Activated T-cell treated with anti-CD3 and anti-CD28 coated beads for 4 hours (primary cell): ENCODE measurements at places on chromosomes 12 and 14.

GRCh38 chr12:25419595-25419994, 133.5 kb downstream of the LMNTD1 start:
- DNase-seq, result no peak

GRCh38 chr14:23379366-23380196, 2.7 kb downstream of the CMTM5 start:
- DNase-seq, result peak; percentile 56

- no peak for DNase-seq
These were observed 1074.2 kb upstream of the NOVA1 start for GRCh38 chr14:27672047-27672446.

- DNase-seq, result no peak
These were observed 16.7 kb downstream of the LGR5 start for GRCh38 chr12:71456316-71456715.

- DNase-seq, result no peak
These were observed 10.0 kb upstream of the ITGA5 start for GRCh38 chr12:54429014-54429471.

- no peak for DNase-seq
These were observed 887.4 kb downstream of the TMTC2 start for GRCh38 chr12:83574142-83574541.

DNA sequence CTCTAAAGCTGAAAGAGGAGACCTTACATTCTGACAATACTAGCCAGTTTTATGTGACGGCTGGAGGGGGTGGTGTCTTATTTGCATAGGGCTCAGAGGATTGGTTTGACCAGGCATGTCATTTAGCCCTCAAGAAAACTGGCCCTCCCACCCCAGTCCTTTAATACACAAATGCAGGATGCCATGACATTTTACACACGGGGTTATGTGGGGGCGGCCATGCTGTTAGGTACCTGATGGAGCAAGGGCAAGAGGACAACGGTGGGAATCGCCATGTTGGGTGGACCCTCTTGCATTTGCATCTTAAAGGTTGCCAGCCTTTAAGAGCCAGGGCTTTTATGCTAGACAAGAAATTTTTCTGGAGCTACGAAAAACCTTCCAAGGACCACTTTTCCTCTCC, 23.3 kb downstream of the MDM2 start:
- no peak for DNase-seq

DNA sequence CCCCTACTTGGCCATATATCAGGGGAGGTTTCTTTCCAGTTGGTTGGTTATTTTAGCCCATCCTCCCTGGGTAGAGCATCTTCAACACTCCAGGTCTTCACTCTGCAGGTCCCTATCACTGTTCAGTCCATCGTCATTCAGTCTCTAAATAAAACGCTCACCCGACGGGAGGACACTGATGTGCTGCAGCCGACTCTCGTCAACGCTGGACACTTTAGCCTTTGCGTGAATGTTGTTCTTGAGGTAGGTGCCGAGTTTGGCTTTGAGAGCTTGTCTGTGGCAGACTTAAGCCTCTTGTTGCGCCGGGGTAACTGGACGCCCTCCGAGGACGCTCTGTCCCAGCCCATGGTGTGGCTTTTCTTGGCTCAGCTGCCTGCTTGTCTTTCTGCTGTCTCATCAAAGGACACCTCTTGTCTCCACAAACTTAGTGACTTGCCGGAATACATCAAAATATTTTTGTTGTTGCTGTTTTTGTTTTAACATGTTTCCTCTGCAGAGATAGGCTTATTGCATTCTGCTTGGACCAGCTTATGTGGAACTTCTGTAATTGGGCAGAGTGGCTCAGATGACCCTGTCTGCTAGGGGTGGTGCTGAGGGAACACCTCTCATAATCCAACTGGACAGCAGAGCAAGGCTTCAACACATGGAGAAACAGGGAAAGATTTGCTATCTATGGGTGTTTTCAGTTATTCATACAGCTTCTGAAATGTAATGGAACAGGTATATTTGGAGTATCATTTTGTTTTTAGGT, 26.5 kb downstream of the TCTN1 start:
- no peak for DNase-seq

DNA sequence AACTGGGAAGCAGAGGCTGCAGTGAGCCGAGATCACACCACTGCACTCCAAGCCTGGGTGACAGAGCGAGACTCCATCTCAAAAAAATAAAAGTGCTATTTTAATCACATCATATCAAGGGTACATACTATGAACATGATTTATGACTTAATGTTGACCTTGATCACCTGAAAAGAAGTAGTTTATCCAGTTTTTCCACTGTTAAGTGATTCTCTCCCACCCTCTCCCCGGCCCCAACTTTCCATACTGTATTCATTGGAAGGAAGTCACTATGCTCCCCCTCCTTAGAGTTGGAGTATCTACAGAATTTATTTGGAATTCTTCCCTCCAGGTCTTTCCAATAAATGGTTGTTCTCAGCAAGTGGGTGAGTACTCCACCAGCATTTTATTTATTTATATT, 3.0 kb upstream of the PRMT5 start:
- DNase-seq, result no peak

DNA sequence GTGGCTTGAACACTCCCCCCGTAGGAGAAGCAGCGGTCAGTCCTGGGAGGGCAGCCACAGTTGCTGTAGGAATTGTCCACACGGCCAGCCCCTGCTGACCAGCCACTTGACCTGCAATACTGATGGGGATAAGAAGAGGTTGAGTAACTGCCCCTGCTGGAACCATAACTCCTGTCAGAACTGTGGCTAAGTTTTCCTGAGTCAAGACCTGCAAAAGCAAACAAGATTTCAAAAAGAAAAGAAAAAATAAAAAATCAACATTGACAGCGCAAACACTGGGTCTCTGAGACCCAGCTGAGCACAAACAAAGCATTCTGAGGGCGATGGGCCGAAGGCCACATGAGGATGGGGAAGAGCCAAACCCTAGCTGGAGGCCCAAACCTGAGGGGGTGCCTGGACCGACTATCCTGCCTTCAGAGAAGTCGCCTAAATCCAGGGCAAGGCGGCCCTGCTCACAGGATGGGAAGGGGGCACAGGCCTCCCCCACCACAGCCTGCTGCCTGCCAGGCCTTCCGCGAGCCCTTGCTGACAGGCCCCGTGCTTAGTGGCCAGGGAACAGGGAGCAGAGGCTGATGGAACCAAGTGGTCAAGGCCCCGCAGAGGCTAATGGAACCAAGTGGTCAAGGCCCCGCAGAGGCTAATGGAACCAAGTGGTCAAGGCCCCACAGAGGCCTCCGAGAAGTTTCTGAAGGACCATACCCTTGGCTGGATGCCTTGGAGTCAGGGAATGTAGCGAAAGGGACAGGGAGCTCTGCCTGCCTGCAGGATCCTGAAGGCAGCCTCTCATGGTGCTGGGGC, 19.1 kb downstream of the POU6F1 start:
- no peak for DNase-seq

DNA sequence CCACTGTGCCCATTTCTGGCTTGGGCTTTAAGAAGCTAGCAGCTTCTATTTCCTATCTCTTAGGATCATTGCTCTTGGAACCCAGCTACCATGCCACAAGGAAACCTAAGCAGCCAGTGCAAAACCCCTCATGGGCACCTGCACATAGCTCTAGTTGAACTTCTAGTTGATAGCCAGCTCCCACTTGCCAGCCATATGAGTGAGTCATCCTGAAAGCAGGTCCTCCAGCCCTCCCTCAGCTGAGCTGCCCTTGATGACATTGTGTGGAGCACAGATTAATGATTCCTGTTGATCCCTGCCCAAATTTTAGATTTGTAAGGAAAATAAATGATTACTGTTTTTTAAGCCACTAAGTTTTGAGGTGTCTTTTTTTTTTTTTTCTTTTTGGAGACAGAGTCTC, 234.2 kb upstream of the FBXO33 start:
- DNase-seq, result no peak

DNA sequence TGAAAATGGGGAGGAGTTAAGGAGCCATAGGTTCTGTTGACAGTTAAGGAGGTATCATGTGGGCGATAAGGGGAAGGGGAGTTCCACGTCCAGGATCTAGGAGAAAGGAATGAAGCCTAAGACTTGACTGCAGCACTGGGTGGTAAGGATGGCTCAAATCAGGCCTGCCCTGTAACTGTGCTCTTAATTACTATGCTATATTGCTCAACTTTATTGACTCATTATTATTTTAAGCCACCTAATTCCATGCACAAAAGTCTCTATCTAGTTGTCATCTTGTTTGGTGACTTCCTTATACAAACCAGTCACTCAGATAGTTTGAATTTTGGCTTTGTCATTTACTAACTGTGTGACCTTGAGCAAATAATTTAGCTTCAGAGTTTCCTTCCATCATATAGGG, 242.1 kb upstream of the ARHGAP5 start:
- no peak for DNase-seq

DNA sequence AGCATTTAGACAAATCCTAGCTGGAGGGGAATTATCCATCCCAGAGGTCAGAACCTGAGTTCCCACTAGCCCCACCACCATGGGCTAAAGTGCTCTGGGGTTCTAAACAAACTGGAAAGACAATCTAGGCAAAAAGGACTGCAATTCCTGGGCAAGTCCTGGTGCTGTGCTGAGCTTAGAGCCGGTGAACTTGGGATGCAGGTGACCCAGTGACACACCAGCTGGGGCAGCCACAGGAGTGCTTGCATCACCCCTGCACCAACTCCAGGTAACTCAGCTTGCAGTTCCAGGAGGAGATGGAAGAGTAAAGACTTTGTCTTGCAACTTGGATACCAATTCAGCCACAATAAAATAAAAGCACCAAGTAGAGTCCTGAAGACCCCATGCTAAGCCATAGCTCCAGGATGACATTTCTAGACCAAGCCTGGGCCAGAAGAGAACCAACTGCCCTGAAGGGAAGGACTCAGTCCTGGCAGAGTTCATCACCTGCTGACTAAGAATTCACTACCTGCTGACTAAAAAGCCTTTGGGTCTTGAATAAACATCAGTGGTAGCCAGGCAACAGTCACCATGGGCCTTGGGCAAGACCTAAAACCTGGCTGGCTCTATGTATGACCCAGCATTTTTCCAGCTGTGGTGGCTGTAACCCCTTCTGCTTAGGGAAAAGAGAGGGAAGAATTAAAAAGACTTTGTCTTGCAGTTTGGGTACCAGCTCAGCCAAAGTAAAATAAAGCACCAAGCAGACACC, 223.4 kb upstream of the DIO2 start:
- DNase-seq, result no peak

- DNase-seq, result no peak
These were observed 139.4 kb upstream of the PRICKLE1 start for GRCh38 chr12:42728770-42729534.

- no peak for DNase-seq
These were observed 186.3 kb downstream of the DACT1 start for GRCh38 chr14:58824106-58824505.

GRCh38 chr12:89663577-89664357, 44.9 kb downstream of the ATP2B1 start:
- DNase-seq, result no peak

- no peak for DNase-seq
These were observed 5.1 kb downstream of the PLEKHG7 start for GRCh38 chr12:92707926-92708325.

DNA sequence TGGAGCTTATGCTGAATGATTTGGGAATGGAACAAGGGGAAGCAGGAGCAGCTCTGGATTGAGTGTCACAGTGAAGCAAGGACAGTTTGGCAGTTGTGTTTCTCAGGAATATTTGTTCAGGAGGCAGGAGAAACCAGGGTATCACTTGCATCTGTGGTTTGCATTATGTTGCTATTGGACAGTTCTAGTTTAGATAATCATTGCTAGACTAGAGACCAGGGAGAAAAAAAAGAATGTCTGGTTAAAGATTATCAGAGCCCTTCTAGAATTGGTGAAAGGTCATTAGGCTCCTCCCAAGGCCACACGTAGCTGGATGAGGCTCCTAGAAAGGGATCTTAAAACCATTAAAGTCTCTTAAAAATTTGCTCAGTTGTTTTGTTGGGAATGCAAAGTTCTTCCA, 17.0 kb upstream of the SRSF5 start:
- DNase-seq, result no peak

- no peak for DNase-seq
These were observed 131.6 kb upstream of the FRMD6 start for GRCh38 chr14:51520087-51520486.

GRCh38 chr14:29999013-29999539, 71.4 kb upstream of the PRKD1 start:
- DNase-seq, result no peak

DNA sequence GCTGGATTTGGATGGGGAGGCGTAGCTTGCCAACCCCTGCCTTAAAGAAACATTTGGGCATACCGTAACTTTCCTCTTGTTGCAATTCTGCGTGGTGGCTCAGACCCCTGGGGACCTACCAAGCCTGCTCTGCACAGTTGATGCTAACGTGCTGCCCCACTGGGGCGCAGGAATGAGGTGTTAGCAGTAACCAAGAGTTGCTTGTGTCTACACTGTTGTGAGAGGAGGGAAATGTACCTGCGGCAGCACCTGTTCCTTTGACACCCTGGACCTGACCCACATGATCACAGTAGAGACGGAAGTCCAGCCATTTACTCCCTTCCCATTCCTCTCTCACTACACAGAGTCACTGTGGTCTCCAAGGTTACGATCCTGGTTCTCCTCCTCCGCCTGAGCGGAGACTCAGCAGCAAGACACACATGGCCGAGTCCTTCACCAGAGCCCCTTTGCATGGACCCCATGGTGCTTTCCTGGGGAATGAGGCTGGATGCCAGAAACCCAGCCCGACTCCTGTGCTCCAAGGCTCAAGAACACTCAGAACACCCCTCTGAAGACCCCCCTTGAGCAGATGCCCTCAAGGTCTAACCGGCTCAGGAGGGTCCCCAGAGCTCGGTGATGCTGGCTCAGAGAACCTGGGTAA, 84.8 kb downstream of the FBXL14 start:
- no peak for DNase-seq

DNA sequence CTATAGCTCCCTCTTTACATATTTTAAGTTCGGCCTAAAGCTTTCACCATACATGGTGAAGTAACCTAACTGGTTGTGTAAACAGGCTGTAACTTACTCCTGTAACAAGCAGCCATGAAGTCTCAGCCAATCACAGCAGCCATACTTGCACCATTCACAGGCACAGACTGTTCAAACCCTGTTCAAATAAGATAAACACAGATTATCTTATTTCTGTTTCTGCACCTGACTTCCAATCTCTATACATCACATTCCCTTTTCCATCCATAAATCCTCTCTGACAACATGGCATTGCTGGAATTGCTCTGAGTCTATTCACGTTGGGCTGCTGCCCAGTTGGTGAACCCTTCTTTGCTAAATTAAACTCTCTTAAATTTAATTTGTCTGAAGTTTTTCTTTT, 34.5 kb upstream of the ARID2 start:
- DNase-seq, result no peak

GRCh38 chr12:97151481-97151880, 244.4 kb downstream of the NEDD1 start:
- DNase-seq, result no peak

DNA sequence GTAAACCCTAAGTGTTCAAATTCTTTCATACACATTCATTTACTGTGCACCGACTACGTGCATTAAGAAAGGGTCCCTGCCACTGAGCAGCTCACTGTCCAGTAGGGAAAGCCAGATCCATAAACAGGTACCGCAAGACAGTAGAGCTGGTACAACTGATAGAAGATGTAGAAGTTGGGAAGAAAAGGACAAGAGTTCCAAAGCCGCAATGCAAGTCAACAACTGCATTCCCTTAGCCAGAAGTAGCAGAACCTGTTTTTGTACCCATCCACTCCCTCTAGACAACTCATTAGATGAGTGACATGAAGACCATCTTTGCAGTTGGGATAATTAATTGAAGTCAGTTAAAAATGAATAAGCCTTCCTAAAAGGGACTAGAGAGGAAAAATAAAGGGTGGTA, 1.3 kb downstream of the SENP1 start:
- DNase-seq, result no peak

GRCh38 chr14:97891515-97891914, 1094.3 kb downstream of the VRK1 start:
- no peak for DNase-seq
